ENCODE measurements at places on chromosomes 5 and 9. TPM values are rescaled to one million over a fixed set of nuclear protein-coding genes. Genes with fewer than 3 reads are reported as not detected.
A peak's percentile ranks its signal among the peaks of the same experiment; 100 is the strongest.

- no peak overlapping the region for H3K27ac ChIP-seq
- H3K4me1 ChIP-seq: no peaks in the 10 kb centered on the region
- no peaks in the 10 kb centered on the region for H3K36me3 ChIP-seq
- DNase-seq: no peak
Observed at GRCh38 chr9:64128572-64128971, 1156.4 kb downstream of the FOXD4L5 start.

INSL4 gene
- not detected for total RNA-seq

DNA sequence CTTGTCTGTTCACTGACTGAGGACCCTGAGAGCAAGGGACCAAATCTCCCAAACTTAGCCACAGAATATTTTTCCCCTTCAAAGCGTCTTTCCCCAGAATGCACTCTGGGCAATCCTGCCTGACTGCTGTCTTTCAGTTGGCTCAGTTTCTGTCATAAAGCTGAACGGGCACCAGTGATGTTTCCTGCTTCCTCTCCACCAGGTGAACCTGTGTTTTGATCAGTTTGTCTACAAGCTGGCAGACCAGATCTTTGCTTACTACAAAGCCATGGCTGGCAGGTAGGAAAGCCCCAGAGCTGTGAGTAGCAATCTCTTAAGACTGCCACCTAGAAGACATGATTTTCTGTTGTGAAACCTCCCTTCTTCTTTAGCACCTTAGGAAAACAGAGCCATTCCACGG lies 61.8 kb downstream of the CYFIP2 start:
- peak overlapping the region; percentile 14 for H3K4me3 ChIP-seq
- DNase-seq: no peak
- no peaks in the 10 kb centered on the region for H3K36me3 ChIP-seq
- peaks cover 4% of the 10 kb centered on the region for H3K4me1 ChIP-seq
- H3K27me3 ChIP-seq: no peaks in the 10 kb centered on the region

DNA sequence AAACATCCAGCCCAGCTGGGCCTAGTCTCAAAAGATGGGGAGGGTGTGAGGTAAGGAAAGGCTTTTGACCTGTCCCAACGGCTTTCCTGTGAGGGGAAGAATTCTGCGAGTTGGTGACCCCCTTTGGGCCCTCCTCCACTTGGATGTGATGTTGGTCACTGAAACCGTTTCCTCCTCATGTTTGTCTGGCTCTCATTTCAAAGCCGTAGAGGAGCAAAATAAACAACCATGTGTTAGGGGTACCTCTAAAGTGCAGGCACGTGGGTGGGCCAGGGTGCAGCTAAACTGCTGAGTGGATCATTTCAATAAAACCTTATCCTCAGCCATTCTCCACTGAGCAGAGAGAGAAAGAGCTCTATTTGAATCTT lies 84.3 kb upstream of the MELK start:
- peak overlapping the region; percentile 98 for H3K27ac ChIP-seq
- H3K27me3 ChIP-seq: no peaks in the 10 kb centered on the region
- DNase-seq: no peak
- H3K36me3 ChIP-seq: no peaks in the 10 kb centered on the region

DNA sequence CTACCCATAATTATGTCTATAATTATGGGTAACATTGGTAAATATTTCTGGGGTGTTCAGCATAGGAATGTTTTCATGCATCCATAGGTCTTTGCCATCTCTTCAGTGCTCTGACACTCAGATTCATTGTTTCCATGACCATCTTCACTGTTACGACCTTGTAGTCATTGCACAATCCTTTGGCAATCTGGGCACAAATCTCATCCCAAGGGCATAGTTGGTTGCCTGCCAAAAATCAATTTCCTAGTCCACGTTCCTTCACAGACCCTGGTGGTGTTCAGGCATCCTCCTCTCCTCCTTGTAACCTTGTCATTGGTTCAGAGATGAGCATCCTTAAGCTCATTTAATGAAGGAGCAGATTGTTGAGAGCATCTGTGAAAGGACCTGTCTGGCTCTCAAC lies 1400.7 kb downstream of the CDH12 start:
- H3K27me3 ChIP-seq: no peaks in the 10 kb centered on the region
- DNase-seq: no peak
- H3K36me3 ChIP-seq: no peaks in the 10 kb centered on the region
- H3K27ac ChIP-seq: no peak overlapping the region

TTC33 gene
- 12.6 TPM for total RNA-seq

DNA sequence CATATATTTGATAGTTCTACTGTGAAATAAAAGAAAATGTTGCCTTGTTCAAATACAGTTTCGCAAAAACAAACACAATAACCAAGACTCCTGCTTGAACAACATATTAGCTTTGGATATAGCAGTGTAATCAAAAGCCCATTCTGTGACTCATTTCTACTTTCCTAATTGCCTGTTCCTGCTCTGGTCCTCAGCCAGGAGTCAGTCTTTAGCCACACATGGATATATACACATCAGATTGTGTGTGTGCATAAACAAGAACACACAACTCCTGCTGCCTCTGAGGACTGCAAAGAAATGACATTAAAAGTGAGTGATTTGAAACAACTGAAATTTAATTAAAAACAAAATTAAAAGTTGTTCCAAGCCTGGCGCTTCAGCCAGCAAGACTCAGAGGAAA lies 334.8 kb downstream of the TRIM32 start:
- H3K27me3 ChIP-seq: no peaks in the 10 kb centered on the region

LTC4S gene
- 0.69 TPM for total RNA-seq

DNA sequence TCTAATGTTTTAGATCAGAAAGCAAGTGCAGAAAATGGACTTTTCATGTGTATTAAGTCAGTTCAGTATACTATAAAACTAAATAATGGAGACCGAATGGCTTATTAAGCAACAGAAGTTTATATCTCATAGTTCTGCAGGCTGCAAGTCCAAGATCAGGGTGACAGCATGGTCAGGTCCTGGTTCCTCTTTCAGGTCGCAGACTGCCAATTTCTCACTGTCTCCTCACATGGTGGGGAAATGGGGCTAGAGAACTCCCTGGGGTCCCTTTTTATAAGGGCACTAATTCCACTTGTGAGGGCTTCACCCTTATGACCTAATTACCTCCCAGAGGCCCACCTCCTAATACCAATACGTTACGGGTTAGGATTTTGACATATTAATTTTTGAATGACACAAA lies 48.7 kb downstream of the RICTOR start:
- peaks cover 2% of the 10 kb centered on the region for H3K4me1 ChIP-seq
- H3K27me3 ChIP-seq: no peaks in the 10 kb centered on the region
- no peaks in the 10 kb centered on the region for H3K36me3 ChIP-seq
- H3K27ac ChIP-seq: no peak overlapping the region
- H3K4me3 ChIP-seq: no peak overlapping the region

DNA sequence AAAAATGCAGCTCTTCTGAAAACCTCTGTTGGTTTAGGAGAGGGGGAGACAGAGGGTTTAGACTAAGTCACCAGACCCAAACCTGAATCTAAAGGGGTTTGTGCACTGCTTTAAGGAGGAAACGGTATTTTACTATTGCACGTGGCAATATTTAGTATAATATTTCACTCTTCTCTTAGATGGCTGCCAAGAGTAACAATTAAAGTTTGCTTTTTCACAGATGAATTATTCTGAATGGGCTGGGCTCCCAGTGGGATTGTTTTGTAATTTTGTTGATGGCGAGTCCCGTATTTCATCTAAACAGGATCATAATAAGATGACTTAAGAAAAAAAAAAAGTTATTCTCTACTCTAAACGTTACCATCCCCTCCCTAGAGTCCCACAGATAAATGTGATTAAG lies 245.4 kb downstream of the PCSK5 start:
- H3K4me1 ChIP-seq: no peaks in the 10 kb centered on the region
- no peak for DNase-seq
- no peak overlapping the region for H3K27ac ChIP-seq
- no peak overlapping the region for H3K4me3 ChIP-seq
- H3K36me3 ChIP-seq: no peaks in the 10 kb centered on the region

OR1Q1 gene
- not detected for total RNA-seq

DNA sequence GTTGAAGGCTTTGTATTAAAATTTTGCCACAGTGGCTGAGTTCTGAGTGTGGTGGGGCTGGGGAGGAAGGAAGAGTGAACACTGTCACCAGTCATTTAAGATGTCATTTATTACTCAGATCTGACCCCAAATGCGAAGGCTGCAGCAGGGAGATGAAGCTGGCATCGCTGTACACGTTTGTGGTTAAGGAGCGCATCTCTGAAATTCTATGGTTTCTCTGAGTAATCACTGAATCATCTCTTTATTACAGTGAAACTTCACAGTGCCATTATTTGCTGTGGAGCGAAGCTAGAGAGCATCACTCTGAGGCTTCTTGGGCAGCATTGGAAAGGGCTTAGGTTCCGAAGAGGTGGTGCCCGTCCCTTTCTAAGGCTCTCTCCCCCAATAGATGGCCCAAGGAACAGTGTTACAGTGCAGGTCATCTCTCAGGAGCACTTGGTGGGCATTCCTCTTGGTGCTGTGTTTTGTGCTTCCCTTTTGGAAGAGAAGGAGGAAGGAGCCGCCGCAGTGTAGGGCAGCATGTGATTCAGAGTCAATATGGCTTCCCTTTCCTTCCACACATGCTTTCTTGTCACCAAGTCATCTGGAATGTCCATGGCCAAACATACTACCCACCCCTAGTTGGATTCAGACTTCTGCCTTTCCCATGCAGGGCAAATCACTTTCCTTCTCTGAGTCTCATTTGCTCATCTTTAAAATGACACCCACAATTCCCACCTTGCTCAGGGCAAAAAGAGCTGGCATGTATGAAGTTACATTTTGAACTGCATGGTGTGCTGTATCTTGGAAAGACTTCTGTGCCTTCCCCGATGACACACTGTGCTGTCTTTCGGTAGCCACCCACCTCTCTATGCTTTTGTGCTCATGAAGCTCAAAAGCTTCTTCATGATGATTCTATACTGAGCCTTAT lies 9.3 kb upstream of the TEX48 start:
- no peaks in the 10 kb centered on the region for H3K4me1 ChIP-seq
- peak; percentile 78 for DNase-seq
- no peaks in the 10 kb centered on the region for H3K36me3 ChIP-seq
- H3K27ac ChIP-seq: no peak overlapping the region
- H3K27me3 ChIP-seq: no peaks in the 10 kb centered on the region
- no peak overlapping the region for H3K4me3 ChIP-seq

- H3K36me3 ChIP-seq: no peaks in the 10 kb centered on the region
- no peaks in the 10 kb centered on the region for H3K27me3 ChIP-seq
- DNase-seq: no peak
- H3K27ac ChIP-seq: no peak overlapping the region
- no peak overlapping the region for H3K4me3 ChIP-seq
Observed at GRCh38 chr5:85512896-85513295, 1104.8 kb upstream of the COX7C start.

PDZD2 gene
- total RNA-seq: 0.10 TPM

GRCh38 chr5:14226992-14227391 lies 83.8 kb downstream of the TRIO start:
- no peak for DNase-seq
- peak overlapping the region; percentile 96 for H3K27ac ChIP-seq
- H3K4me3 ChIP-seq: peak overlapping the region; percentile 3
- H3K27me3 ChIP-seq: no peaks in the 10 kb centered on the region
- peaks cover 98% of the 10 kb centered on the region for H3K4me1 ChIP-seq

SPRY4 gene
- total RNA-seq: 35.6 TPM

DNA sequence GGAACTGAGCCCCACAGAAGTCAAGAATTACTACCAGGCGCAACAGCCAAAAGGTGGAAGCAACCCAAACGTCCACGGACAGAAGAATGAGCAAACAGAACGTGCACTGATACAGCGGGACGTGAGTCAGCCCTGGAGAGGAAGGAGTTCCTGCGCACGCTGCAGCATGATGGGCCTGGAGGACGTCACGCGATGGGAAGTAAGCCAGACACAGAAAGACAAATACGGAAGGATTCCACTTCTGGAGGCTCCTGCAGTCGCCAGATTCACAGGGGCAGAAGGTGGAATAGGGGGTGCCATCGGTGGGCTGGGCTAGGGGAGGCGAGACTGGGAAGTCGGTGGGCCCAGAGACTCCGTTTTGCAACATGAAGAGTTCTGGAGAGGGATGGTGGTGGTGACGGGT lies 80.3 kb upstream of the PHYKPL start:
- no peak for DNase-seq
- no peaks in the 10 kb centered on the region for H3K36me3 ChIP-seq
- H3K4me1 ChIP-seq: no peaks in the 10 kb centered on the region
- H3K27me3 ChIP-seq: peaks cover 10% of the 10 kb centered on the region
- no peak overlapping the region for H3K4me3 ChIP-seq
- no peak overlapping the region for H3K27ac ChIP-seq

DNA sequence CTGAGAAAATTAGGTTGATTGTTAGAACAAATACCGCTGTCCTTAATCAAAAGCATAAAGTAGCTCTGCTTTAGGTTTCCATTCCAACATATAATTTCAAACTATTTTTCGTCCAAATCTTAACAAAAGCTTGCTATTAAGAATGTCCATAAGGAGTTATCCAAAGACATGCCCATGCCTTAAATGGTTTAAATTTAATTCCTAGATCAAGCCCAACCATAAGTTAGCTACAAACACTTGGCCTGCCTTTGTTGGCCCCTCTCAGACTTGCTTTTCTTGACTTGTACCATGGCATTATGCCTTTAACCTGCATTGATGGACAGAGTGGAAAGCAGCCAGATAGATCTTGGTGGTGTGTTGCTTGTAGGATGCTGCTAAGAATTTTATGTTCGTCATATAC lies 8.8 kb downstream of the GARNL3 start:
- no peak for DNase-seq
- no peak overlapping the region for H3K4me3 ChIP-seq
- H3K27me3 ChIP-seq: no peaks in the 10 kb centered on the region
- H3K4me1 ChIP-seq: no peaks in the 10 kb centered on the region

GRCh38 chr9:87959916-87960581 lies 14.3 kb downstream of the CDK20 start:
- H3K27ac ChIP-seq: no peak overlapping the region
- no peaks in the 10 kb centered on the region for H3K4me1 ChIP-seq
- no peak overlapping the region for H3K4me3 ChIP-seq
- H3K36me3 ChIP-seq: no peaks in the 10 kb centered on the region

- H3K27me3 ChIP-seq: no peaks in the 10 kb centered on the region
- H3K4me1 ChIP-seq: no peaks in the 10 kb centered on the region
- no peak for DNase-seq
- H3K27ac ChIP-seq: no peak overlapping the region
Observed at GRCh38 chr5:34625246-34625645, 30.9 kb upstream of the RAI14 start.

Measured in Panc1 (cell line).